ENCODE measurements at places on chromosomes 2 and 18. TPM values are rescaled to one million over a fixed set of nuclear protein-coding genes. Genes with fewer than 3 reads are reported as not detected.

- DNase-seq: no peak
Observed at GRCh38 chr2:150207979-150208378, 279.5 kb downstream of the RND3 start.

FNDC4 gene
- 2.0 TPM for total RNA-seq

- no peak for DNase-seq
Observed at GRCh38 chr2:231290321-231291015, 92.0 kb downstream of the ARMC9 start.

GRCh38 chr18:63844254-63844653 is 43.3 kb upstream of the SERPINB2 start:
- no peak for DNase-seq
